ENCODE measurements at places on chromosomes 3 and 15. TPM values are rescaled to one million over a fixed set of nuclear protein-coding genes. Genes with fewer than 3 reads are reported as not detected.

The TNFSF10 gene
- 20.2 TPM for total RNA-seq

The CAMK2N2 gene
- total RNA-seq: not detected

The RBP2 gene
- total RNA-seq: not detected

The IL5RA gene
- not detected for total RNA-seq

Measured in mammary microvascular endothelial cell (primary cell).